Ovary (tissue), 10 donors: ENCODE measurements at places on chromosomes 3 and 15. TPM values are rescaled to one million over a fixed set of nuclear protein-coding genes. Genes with fewer than 3 reads are reported as not detected.

The PPARG gene
- 39.2 TPM for total RNA-seq

The CPNE9 gene
- total RNA-seq, result not detected

The TMEM207 gene
- not detected for total RNA-seq

The P2RY13 gene
- total RNA-seq, result 1.6 TPM

The CEP19 gene
- 2.8 TPM for total RNA-seq

The STT3B gene
- 130 TPM for total RNA-seq
